CD4-positive, alpha-beta T cell treated with Interferon alpha-2 for 1 hour (primary cell): ENCODE measurements at places on chromosomes 1 and 21.

GRCh38 chr1:245270972-245271371 is 116.2 kb downstream of the KIF26B start:
- DNase-seq = no peak

- DNase-seq = no peak
Observed at GRCh38 chr1:185565302-185565701, 168.9 kb upstream of the HMCN1 start.

GRCh38 chr1:190759807-190760206 is 282.1 kb upstream of the BRINP3 start:
- DNase-seq = no peak

DNA sequence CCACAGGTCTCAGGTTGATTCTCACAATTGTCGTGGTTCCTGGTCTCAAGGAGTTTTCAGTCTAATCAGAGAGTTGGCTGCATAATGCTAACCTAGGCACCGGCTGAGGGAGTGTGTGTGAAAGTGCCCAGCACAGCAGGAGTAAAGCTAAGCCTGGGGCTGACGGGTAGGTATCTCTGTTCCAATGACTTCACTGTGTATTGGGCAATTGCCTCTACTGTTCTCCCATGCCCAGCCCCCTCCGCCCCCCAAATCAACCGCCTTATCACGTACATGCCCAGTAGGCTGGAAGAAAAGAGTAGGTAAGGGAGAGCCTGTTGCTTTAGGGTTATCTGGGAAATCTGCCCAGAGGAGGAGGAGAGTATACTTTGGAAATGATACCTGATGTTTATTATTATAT is 54.7 kb downstream of the MRPS6 start:
- no peak for DNase-seq

DNA sequence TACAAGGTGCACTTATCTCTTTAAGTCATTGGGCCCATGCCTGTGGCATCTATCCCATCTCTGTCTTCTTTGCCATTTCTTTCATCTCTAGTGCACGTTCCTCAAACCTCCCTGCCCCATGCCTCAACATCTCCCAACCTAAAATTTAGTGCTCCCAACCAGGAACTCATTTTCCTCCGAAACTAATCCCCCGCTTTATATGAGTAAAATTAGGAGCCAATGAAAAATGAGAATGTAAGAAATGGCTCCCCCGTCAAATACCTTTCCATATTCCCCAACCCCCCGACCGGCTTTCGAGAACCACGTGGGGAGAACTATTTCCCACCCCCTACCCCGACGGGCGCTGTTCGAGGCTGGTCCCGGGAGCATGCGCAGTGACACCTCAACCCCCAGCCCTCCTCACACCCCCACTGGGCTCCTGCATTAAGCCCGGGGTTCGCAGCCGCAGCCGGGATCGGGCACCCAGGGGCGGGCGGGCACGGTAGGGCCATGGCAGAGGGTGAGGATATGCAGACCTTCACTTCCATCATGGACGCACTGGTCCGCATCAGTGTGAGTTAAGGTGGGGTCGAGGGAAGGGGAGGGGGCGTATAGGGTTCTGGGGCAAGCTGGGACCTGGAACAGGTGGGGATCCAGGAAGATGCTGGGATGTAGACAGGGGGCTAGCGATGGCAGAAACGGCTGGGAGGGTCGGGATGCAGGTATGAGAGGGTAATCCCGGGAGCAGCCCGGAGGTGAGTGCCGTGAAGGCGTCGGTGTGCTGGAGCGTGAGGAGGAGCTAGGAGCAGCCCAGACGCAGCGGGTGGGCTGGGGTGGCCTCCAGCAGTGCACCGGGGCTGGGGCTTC is at the start of gene TRIM46:
TRIM46 (plus strand) TSS at position 372 of the 846 bp plus-strand sequence; CDS start at position 490, 118 bp downstream.
- peak; percentile 78 for DNase-seq

DNA sequence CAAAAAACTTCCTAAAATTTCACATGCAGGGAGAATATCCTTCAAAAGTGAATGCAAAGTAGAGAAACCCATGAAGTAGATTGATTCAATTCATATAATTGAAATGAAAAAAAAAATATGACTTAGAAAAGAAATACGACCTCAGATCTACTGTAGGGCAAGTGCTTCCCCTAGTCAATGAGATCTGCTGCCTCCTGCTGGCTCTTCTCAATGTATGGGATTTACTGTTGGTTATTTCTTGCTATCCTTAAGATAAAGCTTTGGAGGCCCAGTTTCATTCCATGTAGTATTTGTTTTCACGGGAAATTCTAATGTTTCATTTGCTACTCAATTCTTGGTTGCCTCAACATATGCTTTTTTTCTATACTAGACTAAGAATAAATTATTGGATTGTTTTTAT is 46.2 kb downstream of the ZNF648 start:
- DNase-seq = no peak

GRCh38 chr1:64473367-64473766 is 3.4 kb downstream of the CACHD1 start:
- DNase-seq = no peak

- DNase-seq = no peak
Observed at GRCh38 chr1:191546803-191547202, 611.5 kb upstream of the RGS18 start.

DNA sequence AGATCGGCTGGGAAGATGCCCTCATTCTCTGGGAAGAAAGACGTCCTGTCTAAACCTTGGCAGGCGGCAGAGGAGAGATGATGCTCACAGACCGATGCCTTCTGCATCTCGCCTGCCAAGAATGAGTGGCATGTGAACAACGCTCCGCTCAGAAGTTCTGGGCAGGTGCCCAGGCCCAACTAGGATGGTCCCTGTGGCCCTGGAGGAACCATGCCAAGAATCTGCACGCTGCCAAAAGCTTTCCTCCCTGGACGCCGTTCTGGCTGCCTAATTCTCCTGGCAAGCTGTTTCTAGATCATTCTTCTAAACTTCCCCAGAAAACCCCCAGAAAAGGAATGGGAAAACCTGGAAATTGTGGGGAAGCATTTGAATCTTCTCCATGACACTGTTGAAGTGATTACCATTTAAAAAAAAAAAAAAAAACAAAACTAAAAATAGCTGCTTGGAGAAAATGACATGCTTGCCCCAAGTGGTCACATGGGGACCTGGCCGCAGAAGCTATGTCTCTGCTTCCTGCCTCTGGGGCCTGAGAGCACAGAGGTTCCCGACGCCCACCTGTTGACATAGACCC is 440.9 kb downstream of the PRDM2 start:
- no peak for DNase-seq

DNA sequence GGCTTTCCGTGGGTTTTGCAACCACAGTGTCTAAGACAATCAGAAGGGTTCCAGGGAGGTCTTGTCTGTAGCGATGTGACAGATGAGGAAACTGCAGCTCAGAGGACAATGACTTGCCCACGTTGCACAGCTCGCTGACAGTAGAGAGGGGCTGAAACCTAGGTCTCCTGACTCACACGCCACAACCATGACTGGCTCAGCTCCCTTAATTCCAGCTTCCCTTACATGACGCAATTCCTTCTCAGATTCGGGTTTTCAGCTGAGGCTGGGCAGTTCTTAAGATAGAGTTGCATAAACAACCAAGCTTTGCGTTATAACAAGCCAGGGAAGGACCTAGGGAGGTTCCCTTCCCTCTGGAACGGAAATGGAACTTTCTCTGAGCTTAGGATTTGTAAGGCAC is 36.3 kb downstream of the DHCR24 start:
- DNase-seq = no peak
